ENCODE measurements at places on chromosomes 4 and X.

- peak; percentile 23 for DNase-seq
Measured at GRCh38 chr4:166091912-166092510, 219.0 kb downstream of the TLL1 start.

- no peak for DNase-seq
Measured at GRCh38 chrX:154502989-154503388, 12.6 kb upstream of the SLC10A3 start.

DNA sequence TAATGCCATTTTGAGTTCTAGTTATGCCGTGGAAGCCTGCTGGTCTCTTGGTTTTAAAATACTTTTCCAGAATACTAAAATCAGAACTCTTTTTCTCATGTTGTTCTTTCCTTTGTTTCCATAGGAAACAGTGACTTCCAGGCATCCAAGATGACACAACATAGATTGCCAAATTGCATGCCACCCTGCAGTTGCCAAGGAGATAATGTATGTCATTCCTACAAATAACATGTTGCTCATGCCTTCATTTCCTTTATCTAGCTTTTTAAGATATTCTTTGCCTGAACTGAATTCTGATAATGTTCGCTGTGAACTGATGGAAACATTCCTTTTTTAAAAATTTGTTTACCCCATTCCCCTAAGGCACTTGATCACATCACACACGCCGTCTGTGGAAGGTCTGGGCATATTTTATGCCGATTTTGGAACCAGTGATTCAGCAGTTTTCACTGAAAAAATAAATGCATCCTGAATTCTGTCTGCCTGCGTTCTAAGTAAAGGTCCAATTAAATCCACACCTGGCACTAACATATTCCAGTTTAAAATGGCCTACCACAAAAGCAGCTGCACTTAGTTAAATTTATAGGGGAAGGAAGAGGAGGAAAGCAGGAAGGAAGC lies 38.0 kb upstream of the COX7B2 start:
- no peak for DNase-seq

GRCh38 chr4:185969657-185970056 lies 99.3 kb upstream of the TLR3 start:
- DNase-seq: no peak

GRCh38 chr4:147078362-147078761 lies 132.7 kb upstream of the TTC29 start:
- DNase-seq: no peak

DNA sequence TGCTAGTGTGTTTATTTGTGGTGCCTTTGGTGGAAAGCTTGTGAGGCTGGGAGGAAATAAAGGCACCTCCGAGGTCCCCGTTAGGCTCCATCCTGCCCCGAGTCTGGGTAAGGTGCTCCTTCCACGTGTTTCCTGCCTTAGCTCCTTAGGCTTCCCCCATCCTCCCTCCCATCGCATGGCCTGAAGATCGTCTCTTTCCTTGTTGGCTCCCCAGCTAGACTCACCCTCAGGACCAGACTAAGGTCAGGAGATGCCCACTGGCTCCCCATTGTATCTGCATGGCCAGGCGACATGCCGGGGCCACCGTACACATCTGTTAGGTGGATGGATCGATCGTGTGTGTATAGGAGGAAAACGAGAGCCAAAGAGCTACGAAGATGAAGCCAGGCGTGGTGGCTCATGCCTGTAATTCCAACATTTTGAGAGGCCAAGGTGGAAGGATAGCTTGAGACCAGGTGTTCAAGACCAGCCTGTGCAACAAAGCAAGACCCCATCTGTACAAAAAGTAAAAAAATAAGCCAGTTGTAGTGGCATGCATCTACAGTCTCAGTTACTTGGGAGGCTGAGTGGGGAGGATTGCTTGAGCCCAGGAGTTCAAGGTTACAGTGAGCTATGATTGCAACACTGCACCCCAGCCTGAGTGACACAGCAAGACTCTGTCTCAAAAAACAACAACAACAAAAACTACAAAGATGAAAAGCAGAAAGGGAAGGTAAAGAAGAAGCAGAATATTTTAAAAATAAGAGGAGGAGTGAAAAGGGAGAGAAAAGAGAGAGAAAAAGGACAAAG lies 53.7 kb downstream of the SEPSECS start:
- DNase-seq: no peak

DNA sequence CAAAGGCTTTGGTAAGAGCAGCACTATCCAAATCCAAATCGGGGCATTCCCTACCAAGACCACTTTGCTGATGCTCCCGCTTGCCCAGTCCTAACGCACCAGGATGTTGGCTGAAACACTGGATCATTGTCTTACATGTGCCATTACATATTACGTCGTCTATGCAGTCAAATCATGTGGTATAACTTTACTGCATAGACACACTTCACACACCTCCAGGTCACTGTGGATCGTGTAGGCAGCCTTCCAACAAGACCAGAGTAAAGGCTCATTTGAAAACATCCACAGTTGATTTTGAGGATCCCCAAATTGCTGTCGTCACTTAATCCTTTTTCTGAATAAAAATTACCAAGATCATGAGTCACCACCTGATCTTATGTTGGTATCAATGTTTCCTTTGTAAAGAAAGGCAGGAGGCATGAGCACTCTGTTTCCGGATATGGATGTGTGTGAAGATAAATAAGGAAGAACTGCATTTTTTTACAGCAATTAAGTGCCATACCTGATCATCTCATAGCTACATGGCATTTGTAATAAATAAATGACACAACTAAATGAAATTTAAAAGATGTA lies 18.5 kb downstream of the TENM3 start:
- DNase-seq: no peak

GRCh38 chr4:137572163-137572562 lies 39.9 kb upstream of the PCDH18 start:
- DNase-seq: no peak

DNA sequence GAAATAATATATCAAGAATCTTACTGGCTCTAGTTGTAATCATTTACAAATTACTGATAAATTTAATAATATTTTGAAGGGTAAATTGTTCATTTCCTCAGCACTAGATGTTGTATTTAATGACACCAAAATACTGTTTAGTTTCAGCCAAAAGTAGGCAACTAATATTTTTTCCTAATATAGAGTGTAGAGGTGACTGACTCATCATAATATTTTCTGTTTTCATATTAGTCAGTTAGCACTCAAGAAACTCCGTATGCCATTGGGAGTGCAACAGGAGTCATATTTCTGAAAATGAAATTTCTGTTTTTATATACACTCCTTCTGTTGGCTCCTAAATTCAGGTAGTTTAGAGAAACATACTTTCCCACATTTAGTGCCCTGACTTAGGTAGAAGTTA lies 36.6 kb upstream of the PTPN13 start:
- DNase-seq: no peak

- DNase-seq: no peak
Measured at GRCh38 chr4:100362366-100362765, 155.5 kb downstream of the EMCN start.

DNA sequence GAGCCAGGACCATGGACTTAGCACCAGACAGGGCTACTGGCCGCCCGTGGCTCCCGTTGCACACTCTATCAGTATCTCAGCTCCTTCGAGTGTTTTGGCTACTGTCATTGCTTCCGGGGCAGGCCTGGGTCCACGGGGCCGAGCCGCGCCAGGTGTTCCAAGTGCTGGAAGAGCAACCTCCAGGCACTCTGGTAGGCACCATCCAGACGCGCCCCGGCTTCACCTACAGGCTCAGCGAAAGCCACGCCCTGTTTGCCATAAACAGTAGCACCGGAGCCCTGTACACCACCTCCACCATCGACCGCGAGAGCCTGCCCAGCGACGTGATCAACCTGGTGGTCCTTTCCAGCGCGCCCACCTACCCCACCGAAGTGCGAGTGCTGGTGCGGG lies 1.6 kb downstream of the FAT4 start:
- peak; percentile 14 for DNase-seq

DNA sequence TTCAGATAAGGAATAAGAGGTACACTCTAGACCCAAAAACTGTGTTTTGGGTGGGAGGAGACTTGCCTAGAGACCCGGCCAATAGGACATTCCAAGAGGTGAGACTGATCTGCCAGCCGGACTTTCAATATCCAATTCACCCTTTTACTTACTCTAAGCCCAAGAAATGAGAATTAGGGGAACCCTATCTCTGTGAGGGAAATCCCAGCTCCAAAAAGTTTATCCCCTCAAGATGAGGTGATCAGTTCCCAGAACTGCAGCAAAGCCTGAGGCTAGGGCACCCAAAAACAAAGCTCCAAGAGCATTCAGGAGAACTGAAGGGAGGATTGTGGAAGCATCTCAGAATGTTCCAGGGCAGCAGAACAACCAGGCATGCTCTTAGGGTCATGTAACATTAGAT lies 251.7 kb downstream of the PTTG2 start:
- no peak for DNase-seq

GRCh38 chr4:38529189-38530115 lies 134.5 kb upstream of the KLF3 start:
- no peak for DNase-seq

GRCh38 chr4:184815046-184815877 lies 10.5 kb downstream of the ACSL1 start:
- peak; percentile 67 for DNase-seq

DNA sequence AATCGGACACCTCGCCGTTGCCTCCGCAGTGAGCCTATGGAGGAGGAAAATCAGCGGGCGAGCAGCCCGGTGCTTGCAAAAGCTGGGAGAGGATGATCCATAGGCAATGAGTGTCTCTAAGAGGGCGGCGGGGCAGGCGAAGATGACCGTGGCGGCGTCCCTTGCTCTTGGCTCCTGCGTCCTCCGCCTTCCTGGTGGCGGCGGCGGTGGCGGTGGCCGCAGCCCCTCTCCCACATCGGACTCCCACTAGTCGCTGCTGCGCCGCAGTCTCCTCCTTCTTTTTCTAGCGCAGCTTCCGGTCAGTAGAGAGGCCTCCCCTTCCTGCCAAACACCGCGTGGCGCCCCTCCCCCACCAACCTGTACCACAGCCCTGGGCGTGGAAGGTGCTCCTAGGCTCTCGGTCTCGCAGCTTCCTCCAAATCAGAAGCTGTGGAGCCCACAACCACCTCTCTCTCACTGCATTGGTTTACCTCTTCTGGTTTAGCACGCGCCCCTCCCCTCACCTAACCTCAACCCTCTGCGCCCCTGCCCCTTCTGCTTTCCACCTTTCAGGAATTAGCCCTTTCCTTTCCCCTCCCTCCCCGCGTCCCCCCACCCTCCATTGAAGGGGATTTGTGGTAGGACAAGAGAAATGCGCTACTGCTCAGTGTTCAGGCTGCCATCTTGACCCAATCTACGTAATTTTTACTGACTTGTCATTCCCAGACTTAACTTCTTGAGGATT lies at the start of gene SPIN3:
Gene SPIN3 (minus strand): TSS at position 271 of the 724 bp plus-strand sequence. CDS start 594 bp downstream, outside the sequence.
- DNase-seq: peak; percentile 52

- peak; percentile 2 for DNase-seq
Measured at GRCh38 chr4:64774626-64775025, 365.4 kb upstream of the TECRL start.

GRCh38 chr4:57575426-57575825 lies 465.2 kb upstream of the IGFBP7 start:
- no peak for DNase-seq

GRCh38 chr4:8765084-8765483 lies 106.6 kb downstream of the HMX1 start:
- DNase-seq: no peak

- no peak for DNase-seq
Measured at GRCh38 chrX:150504397-150505182, 63.8 kb upstream of the MTM1 start.

- no peak for DNase-seq
Measured at GRCh38 chr4:144648042-144648441, 2.1 kb downstream of the HHIP start.

DNA sequence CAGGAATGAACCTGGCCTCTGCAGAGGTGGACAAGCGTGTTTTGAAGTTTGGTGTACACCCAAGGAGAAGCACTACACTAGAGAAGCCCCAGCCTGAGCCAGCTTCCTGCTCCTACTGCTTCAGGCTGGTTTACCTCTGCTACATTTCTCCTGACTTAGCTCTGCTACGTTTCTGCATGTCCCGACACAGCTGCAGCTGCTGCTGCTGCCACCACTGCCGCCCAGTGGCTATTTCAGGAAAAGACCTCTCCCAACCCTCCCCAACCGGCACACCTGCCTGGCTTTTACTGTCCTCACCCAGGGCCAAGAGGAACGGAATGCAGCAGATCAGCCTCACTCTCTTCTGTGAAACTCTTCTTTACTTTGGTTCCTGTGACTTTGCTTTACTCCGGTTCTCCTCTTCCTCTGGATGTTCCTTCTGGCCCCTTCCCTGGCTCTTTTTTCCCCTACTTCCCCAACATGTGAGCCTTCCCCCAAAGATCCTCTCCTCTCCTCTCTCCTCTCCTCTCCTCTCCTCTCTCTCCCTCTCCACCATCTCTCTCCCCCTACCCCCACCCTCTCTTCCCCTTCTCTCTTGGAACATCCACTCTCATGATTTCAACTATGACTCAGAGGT lies 3.1 kb upstream of the P2RY4 start:
- DNase-seq: peak; percentile 64

DNA sequence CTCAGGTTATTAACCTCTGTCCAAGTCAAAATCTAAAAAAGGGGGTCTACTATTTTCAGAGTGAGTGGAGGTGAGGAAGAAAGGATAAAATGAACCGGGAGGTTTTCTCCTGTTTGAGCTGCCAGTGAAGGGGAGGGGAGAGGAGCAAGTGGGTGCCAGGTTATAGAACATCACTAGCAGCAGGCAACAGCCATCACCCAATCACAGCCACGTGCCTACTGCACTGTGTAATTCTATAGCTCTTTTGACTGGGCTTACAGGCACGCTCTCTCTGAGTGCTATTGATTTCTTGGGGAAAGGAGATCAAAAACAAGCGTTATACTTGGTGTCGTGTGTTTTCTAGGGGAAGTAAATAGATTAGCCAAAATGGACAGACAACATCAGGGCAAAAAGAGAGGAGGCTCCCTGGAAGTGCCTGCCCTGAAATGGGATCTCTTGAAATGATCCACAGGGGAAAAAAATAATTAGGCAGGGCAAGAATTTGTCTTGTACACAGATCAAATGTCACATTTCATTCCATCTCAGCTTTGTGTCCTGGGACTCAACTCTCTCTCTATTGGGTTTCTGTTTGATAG lies 300.5 kb upstream of the LCORL start:
- DNase-seq: no peak

DNA sequence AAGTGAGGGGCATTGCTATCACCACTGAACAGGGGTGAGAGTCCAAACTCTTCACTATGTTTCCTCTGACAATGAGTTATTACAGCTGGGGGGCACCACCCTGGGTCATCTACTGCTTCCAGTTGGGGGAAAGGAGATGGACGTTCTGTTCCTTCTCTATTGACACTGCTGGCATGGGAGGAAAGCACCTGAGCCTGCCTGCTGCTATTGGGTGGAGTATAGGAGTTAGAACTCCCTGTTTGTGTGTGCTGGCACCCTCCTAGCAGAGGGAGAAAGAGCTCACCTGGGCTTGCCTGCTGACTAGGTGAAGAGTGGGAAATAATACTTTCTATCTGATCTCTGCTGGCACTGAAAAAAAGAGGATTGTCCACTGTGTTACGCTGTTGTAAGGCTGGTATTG lies 163.8 kb downstream of the MSN start:
- DNase-seq: no peak

DNA sequence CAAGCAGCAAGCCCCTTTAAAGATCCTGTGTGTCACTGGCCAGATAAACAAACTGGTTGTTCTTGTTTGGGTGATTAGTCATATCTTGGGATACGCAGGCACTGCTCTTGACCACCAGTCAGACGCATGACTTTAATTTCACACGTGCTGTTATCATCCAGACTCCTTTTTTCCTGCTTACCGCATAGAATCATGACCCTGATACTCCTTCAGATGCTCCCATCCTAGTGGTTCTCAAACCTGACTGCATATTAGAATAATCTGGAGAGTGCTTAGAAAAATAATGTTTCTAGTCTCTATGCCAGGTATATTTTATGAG lies 78.8 kb downstream of the CLDN22 start:
- DNase-seq: peak; percentile 45
